Esophagus muscularis mucosa (tissue), 4 donors: ENCODE measurements at places on chromosomes 16 and 17. TPM values are rescaled to one million over a fixed set of nuclear protein-coding genes. Genes with fewer than 3 reads are reported as not detected.

The PRSS36 gene
- 8.4 TPM for total RNA-seq

The SMTNL2 gene
- 3.2 TPM for total RNA-seq

The COPZ2 gene
- total RNA-seq = 59.5 TPM

The TBC1D3 gene
- total RNA-seq = not detected

The FOXJ1 gene
- total RNA-seq = not detected

The FN3KRP gene
- total RNA-seq = 27.5 TPM

The KCNG4 gene
- not detected for total RNA-seq

The NPIPB13 gene
- total RNA-seq = 0.83 TPM

DNA sequence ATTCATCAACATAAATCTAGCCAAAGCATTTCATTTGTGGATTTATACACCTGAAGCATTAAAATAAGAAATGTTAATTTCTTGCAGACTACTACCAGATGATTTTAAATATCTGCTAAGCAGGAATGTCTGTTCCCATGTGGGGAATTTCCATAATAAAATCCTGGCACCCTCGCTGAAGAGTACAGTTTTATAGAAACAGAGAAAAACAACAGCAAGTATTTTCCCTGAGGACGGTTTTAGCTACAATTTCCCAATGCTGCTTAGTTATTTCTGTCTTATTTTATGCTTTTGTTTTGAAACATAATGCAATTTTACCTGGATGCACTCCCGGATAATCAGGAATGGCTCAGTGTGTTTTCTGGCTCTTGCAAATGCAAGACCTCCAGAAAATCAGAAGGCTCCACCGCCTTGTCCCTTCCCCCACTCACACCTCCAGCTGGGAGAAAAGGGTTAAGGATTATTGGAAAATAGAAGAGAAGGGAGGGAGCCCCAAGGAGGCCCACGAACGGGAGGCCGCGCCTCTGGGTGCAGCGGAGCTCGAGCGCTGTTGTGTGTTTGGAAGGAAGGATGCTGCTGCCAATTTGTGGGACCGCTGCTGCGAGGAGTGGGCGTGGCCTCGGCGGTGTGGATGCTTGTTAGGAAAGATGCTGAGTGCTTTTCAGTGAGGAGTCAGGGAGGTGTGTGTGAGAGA lies at the start of gene CNTNAP4:
Gene CNTNAP4, plus strand, starts transcription at position 657 of the 694 bp plus-strand sequence. CDS start 262 bp downstream, outside the sequence.
- H3K4me3 ChIP-seq = no peak within 1 kb of the TSS
- no peaks in the 10 kb centered on the region for H3K4me1 ChIP-seq
- no peak for DNase-seq
- H3K27me3 ChIP-seq = no peaks in the 10 kb centered on the region
- H3K36me3 ChIP-seq = no peaks in the 10 kb centered on the region
- no peak within 1 kb of the TSS for H3K27ac ChIP-seq

- peaks cover 27% of the 10 kb centered on the region for H3K4me1 ChIP-seq
- H3K27me3 ChIP-seq = peaks cover 35% of the 10 kb centered on the region
- no peak overlapping the region for H3K4me3 ChIP-seq
- no peak overlapping the region for H3K27ac ChIP-seq
Observed at GRCh38 chr17:45786349-45786748, 2.2 kb downstream of the CRHR1 start.

GRCh38 chr17:51587516-51587915 lies 327.2 kb downstream of the UTP18 start:
- no peak overlapping the region for H3K27ac ChIP-seq
- peaks cover 12% of the 10 kb centered on the region for H3K4me1 ChIP-seq
- H3K36me3 ChIP-seq = no peaks in the 10 kb centered on the region
- H3K4me3 ChIP-seq = no peak overlapping the region
- DNase-seq = no peak
- H3K27me3 ChIP-seq = no peaks in the 10 kb centered on the region

GRCh38 chr17:40176754-40177110 lies 538 bp upstream of the RAPGEFL1 start:
- H3K4me1 ChIP-seq = peaks cover 25% of the 10 kb centered on the region
- DNase-seq = no peak
- H3K27me3 ChIP-seq = no peaks in the 10 kb centered on the region
- no peak overlapping the region for H3K27ac ChIP-seq

DNA sequence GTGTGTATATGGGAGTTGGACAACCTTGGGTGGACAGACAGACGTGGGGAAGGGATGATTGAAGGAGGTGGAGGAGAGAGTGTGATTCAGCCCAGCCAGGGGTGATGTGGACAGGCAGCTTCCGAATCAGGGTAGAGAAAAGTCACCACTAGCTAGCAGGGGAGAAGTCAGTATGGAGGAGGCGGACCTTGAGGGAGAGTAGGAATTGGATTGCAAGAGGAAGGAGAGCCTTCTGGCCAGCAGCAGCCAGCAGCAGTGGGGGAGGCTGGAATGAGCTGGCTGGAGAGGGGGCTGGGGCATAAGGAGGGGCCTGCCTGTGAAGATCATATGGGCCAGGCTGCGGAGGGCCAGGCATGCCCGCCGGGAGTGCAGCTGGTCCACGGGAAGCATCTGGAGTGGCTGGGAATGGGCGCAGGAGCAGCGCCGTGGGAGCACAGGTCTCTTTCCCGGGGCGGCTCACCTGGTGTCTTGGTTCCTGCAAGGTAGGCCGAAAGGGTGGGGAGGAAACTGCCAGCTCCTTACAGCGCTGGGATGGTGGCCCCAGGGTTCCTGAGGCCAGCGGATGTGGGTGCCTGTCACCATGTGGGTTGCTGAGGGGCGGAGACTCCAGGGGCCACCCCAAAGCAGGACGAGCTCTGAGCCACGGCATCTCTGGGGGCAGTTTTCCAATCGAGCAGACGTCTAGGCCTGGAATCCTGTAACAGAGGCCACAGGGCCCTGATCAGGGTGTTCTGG lies 235.3 kb downstream of the SEC14L1 start:
- peak overlapping the region; percentile 99 for H3K27ac ChIP-seq
- H3K36me3 ChIP-seq = no peaks in the 10 kb centered on the region
- H3K4me1 ChIP-seq = peaks cover 85% of the 10 kb centered on the region
- DNase-seq = no peak
- H3K27me3 ChIP-seq = no peaks in the 10 kb centered on the region

- no peaks in the 10 kb centered on the region for H3K36me3 ChIP-seq
- H3K27ac ChIP-seq = peak overlapping the region; percentile 87
- no peak for DNase-seq
- H3K4me3 ChIP-seq = peak overlapping the region; percentile 81
- H3K4me1 ChIP-seq = peaks cover 28% of the 10 kb centered on the region
Observed at GRCh38 chr17:27456681-27457359, 572 bp downstream of the KSR1 start.

DNA sequence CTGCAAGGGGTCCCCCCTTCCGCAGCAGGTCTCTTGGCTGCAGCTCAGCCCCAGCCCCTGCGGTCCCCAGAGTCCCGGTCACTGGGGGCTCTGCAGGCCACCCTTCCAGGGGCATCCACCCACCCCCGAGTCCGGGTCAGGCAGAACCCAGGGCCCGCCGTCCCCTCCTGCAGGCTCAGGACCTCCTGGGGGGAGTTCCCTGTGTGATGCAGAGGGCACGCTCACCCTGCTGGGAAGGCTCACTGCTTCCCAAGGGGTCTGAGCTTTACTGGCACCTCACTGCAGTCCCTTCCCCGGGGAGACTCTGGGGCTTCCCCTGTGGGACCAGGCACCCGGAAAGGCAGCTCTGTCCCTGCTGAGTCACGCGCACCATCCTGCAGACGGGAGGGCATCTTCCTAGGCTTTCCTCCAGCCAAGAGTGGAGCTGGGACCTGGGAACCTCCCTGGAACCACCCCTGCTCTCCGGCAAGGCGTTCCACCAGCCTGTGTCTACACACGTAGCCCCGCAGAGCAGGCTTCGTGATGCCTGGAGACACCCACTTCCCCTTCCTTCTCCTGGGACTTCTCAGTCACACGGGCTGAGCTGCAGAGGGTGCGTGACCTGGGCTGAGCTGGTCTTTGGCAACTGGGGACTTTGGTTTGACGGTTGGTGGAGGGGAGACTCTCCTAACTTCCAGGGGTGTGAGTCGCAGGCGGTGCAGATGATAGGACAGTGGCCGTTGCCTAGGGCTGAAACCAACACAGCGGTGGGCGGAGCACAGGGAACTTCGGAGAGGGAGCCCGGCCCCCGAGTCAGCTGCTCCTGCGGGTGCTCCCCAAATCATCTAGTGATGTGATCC lies 23.4 kb downstream of the SLC25A10 start:
- H3K27me3 ChIP-seq = peaks cover 75% of the 10 kb centered on the region
- H3K27ac ChIP-seq = no peak overlapping the region
- no peaks in the 10 kb centered on the region for H3K36me3 ChIP-seq
- no peak for DNase-seq

GRCh38 chr16:24729951-24730815 lies 732 bp downstream of the TNRC6A start:
- peak overlapping the region; percentile 94 for H3K27ac ChIP-seq
- H3K27me3 ChIP-seq = no peaks in the 10 kb centered on the region
- peak overlapping the region; percentile 74 for H3K4me3 ChIP-seq
- DNase-seq = no peak
- peaks cover 53% of the 10 kb centered on the region for H3K4me1 ChIP-seq
